ENCODE measurements at places on chromosomes 7 and 10.

- no peak for DNase-seq
These were observed 166.2 kb downstream of the EXOC4 start for GRCh38 chr7:133419041-133419440.

DNA sequence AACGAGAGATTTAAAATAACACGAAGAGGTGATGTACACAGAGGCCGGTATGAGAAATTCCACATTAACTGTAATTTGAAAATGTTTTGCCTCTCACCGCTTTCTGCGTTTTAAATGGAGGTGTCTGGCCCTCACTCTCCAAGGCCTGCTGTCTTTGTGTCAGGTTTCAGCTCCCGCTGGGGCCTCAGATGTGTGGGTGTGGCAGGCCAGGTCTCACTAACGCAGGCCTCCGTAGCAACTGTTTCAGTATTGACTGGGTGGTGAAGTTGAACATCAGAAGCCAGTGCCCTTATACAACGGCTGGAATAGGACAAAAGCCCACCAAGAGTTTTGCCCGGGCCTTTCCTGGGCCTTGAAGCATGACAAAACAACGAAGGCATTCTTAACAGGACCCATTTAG is 303.1 kb downstream of the ADARB2 start:
- no peak for DNase-seq

- DNase-seq: no peak
These were observed 657.6 kb downstream of the LRMDA start for GRCh38 chr10:76088980-76089379.

DNA sequence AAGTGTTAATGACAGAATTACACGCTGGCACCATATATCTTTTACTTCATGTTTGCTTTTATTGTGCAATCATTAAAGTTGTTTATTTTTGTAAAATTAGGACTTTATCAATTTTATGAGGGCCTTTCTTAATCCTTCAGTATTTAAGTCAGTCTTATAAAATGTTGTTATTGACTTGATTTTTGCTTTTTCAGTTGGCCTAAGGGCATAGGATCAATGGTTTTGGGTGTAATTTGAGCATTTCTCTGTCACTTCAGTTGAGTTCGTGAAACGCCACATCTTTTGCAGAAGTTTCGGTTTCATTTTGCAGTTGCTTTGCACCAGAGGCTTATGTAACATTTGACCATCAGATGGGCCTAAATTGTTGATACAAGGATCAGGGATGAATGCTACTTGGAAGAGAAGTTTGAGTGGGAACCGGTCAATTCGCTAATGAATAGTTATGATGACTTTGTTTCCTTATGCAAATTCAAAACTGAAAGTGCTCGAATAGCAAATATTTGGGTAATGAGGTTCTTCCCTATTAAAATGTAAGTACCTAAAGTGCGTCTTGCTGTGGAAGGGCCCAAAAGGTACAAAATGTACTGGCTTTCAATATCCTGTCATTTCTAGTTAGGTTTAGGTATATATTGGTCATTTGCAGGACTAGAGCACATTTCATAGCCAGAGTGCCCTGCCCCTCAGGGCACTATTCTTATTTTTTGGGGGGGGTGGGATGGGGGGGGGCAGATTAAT is 340.9 kb downstream of the LRMDA start:
- no peak for DNase-seq

- no peak for DNase-seq
These were observed at the start of gene TFPI2 for GRCh38 chr7:93890464-93891068. Gene TFPI2, minus strand, starts transcription at chr7:93890753. Its CDS starts 75 bp downstream, at chr7:93890678.

- peak; percentile 53 for DNase-seq
These were observed 101.1 kb upstream of the ABCB5 start for GRCh38 chr7:20514364-20514763.

GRCh38 chr7:3177271-3177670 is 123.8 kb upstream of the SDK1 start:
- DNase-seq: no peak

DNA sequence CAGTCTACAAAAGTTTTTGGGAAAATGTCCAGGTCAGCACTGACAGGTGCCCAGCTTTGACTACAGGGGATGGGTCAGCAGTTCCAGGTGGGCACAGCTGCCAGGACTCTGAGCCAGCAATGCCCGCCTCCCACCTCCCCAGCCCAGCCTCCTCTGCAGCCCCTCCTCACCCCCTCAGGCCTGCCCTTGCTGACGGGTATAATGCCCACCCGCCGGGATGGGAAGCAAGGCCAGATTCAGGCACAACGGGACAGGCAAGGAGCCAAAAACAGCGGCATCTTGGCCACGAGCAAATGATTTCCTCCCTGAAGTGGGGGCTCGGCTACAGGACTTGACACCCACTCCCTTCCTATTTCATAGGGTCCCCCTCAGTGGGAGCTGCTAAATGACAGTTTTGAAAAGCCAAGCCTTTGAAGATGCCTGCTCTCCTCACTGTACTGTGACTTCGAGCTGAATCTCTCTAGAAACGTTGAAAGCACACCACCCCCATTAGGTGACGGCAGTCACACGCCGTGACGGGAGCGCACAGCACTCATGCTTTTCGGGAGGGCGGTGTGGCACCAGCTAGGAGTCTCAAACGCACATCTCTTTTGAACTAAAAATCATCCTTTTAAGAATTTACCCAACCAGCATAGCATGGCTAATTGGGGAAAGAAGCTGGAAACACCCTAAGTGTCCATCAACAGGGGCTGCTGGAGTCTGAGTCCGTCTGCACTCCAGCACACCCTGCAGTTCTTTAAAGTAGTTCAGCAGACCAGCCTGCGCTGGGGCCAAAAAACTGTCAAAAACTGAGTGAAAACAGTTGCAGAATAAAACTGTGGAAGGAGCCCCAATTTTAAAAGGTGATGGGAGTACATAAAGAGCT is 29.6 kb downstream of the MAD1L1 start:
- no peak for DNase-seq

DNA sequence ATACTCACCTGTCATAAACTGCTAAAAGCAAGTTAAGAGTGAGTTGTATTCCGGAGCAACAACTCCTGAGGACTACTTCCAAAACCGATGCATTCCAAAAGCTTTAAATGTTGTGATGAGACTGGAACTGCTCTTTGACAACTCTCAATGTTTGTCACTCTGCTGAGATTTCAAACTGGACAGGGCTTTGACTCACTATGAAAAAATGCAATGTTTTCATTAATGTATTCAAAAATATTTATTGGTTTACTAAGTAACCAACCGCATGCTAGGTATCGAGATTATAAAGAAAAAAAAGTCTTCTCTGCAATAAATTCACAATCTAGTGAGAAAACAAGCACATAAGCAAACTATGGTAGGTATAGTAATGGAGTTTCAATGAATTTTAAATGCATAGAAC is 107.9 kb upstream of the GNAI1 start:
- DNase-seq: no peak

DNA sequence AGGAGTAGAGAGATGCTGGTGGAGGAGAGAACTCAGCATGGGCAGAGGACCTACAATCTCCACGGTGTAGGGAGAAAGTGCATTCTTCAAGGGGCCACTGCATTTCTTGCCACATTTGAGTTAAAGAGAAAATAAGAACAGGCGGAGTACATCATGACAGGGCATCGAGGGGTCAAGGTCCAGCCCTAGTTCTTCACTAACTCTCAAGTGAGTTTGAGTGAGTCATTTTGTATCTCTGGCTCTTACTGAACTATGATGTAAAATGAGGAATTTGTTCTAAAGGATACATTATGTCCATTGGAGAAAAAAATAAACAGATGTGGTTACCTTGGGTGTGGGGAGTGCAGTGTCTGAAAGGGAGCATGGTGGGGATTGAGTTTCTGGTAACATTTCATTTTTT is 182.9 kb downstream of the XPNPEP1 start:
- no peak for DNase-seq

GRCh38 chr7:7417851-7418250 is 117.8 kb downstream of the COL28A1 start:
- DNase-seq: no peak

DNA sequence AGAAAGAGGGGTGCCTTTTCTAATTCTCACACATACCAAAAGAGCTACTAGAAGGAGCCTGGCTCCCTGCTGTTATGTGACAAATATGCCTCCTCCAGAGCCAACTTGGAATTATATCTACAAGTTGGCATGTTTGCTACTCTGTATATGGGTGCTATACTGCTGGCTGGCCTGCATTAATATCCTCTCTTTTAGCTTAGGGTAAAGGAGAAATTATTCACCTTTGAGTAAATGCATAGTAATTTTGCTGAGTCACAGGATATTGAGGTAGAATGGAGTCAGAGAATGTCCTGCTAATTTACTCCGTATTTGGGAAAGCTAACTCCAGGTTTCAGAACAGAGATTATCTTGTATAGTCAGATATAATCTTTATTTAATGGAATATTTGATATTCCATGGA is 24.2 kb upstream of the LIPN start:
- DNase-seq: peak; percentile 1

GRCh38 chr10:112791447-112791846 is 158.6 kb upstream of the TCF7L2 start:
- no peak for DNase-seq

- no peak for DNase-seq
These were observed 1.3 kb downstream of the FBXL15 start for GRCh38 chr10:102421757-102422512.

- DNase-seq: no peak
These were observed 93.5 kb upstream of the LYZL2 start for GRCh38 chr10:30722956-30723620.

DNA sequence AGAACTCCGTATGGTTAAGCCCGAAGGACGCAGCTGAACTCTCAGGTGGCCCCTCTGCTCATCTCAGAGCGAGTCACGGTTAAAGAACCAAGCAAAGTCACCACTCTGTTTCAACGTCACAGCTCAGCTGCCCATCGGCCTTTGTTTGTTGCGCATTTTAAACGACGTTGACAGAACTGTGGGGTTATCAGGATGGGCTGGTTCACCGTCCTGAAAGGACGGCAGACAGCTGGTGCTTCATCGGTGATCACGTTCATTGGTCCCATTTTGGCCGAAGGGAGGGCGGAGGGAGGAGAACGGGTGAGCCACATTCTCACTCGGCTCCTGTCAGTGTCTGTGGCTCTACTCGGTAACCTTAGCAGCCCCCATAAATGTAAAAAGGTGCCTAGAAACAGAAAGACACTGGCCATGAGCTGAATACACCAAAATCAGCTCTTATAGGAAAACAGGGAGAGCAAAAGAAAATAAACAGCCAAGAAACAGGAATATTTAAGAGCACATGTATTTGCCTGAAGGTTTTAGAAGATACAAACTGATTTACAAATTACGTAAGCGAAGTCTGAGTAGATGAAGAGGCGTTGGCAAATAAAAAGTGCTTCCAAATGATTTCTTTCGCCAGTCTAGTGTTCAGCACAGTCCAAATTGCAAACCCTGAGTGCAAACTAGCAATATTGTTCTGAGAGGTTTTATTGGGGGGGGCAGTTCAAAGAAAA is 8.4 kb downstream of the PRKAG2 start:
- DNase-seq: no peak

DNA sequence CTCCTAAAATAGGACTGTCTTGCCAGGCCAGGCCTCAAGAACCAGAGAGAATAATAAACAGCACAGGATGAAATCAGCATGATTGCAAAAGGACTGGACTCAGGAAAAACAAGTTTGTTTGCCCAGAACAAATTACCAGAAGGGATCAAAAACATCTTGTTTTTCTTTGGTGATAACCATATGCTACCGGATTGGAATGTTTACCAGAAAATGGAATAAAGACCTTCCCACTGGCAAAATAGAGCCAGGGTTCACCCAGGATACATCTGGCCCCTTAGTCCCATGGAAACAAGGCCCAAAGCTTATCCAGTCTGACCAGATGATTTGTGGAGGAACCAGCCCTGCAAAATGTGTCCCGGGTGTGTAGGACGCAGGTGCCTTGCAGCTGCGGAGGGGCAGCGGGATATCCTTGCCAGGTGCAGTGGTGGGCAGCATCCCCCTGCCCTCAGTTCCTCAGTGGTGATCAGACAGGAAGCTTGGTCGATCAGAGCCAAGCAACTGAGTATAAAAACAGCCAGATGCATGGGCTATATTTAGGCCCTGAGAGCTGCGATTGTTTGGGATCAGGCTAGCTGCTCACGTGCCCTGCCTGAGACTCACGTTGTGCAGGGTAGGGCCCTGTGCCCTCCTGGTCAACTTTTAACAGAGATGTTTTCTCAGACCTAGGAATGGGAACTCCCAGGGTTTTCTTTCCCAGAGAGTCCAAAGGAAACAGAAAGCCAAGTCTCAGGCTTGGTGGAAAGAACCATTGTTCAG is 4.6 kb upstream of the ZNF22 start:
- DNase-seq: no peak

- DNase-seq: no peak
These were observed 891.1 kb upstream of the AUTS2 start for GRCh38 chr7:68707159-68707558.

GRCh38 chr10:7035126-7035761 is 375.6 kb downstream of the SFMBT2 start:
- no peak for DNase-seq

DNA sequence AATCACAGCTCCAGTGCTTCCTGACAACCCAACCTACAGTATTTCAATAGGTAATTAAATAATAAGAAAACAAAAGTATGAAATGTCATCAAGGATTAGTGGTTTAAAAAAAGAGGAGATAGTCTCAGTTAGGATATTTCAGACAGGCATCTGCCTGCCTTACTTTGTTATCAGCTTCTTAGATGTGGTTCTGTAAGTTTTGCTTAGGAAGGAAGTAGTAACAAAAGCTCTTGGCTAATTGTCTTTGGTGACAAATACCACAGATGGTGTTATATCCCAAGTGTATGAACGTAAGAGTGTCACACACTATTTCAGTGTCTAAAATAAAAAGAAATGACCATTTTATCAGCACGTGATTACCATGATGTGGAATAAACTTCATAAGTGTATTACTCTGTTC is 9.8 kb upstream of the ACTA2 start:
- DNase-seq: no peak

DNA sequence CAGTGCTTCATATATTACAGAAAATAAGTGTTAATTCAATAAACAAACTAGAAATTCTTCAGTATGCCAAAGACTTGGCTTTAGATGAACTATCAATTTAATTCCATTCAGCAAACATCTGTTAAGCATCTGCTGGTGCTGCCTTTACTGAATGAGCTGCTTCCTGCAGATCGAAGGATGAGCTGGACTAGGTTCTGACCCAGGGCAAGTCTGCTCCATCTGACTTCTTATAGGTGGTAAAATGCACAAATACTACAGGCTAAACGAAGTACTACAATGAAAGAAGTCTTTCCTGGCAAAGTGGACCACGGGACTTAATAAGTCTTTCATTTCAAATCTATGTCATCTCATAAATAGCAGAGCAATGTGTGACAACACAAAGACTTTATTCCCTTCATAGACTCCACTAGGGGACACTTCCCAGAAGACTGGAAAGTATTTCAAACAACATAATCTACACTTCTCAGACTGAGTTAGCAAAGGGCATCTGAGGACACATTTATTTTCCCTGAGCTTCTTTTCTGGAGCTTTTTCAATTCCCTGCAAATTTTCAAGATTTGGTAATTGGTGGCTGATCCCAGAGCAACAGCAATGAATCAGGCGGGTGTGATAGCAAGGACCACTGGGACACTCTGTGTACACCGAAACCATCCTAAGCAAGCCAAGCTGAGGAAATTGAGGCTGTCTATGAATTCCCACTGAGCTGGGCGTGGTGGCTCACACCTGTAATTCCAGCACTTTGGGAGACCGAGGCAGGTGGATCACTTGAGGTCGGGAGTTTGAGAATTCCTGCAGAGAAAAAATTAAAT is 108.9 kb upstream of the FRMD4A start:
- no peak for DNase-seq

GRCh38 chr7:47779341-47779771 is 168.9 kb downstream of the PKD1L1 start:
- no peak for DNase-seq

Measured in keratinocyte (primary cell).